ENCODE measurements at places on chromosomes 16 and 17. TPM values are rescaled to one million over a fixed set of nuclear protein-coding genes. Genes with fewer than 3 reads are reported as not detected.

The HID1 gene
- total RNA-seq, result 1.2 TPM

DNA sequence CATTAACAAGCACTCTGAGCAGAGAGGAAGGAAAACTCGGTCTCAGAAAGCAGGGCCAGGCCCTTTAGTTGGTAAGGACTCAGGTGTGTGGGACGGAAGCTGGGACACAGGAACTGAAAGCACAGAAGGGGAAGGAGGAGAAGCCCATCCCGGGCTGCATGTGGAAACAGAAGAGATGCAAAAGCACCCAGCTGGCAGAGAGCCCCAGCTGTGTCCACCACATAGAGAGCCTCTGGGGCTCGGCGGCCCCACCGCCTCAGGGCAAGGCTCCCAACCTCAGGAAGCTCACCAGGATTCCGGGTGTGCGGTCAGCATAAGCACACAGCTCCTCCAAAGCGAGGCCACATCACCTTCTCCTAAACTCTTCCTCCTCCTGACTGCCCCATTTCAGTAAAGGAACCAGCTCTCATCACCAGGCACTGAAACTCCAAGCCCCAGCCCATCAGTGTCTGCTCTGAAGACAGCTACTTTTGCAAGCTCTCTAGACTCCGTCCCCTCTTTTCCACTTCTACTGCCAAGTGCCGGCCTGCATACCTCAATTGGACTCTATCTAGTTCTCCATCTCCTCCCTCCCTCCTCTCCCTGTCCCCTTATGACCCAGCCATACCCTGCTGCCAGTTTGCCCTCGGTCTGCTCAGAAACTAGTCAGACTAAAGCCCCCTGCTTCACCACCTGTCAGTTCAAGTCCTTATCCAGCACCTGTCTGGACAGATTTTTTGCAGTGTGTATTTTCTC is 6.0 kb downstream of the ST3GAL2 start:
- DNase-seq, result peak; percentile 9

GRCh38 chr16:67006930-67007658 is 18.7 kb downstream of the CES4A start:
- DNase-seq, result no peak

DNA sequence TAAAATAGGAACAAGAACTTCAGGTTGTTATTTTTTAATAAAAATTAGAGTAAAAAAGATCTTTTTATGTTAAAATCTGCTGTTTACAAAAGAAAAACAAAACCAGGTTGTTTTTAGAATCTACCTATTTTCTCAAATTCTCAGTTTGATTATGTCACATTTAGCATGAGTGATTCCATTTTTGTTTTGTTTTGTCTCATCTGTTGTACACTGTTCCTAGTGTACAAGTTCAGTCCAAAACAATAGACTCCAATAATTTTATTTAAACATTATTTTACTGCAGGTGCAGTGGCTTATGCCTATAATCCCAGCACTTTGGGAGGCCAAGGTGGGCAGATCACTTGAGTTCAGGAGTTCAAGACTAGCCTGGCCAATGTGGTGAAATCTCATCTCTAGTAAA is 2142.7 kb downstream of the TP53TG3F start:
- DNase-seq, result no peak

DNA sequence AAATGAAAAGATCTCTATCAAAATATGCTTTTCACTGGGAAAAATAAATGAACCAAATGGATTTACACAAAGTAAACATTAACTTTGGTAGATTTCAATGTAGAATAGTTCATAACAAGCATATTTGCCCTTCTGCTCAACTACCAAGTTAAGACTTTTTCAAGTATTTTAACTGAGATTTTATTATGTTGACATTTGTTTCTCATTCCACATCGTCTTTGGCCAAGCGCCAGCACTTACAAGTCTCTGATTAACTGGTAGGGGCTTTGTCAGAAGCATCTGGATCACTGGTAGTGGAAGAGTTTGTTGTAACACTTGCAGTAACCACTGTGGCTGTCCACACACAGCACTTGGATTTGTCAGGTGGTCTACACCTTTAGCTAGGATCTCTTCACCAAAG is 22.9 kb downstream of the SLFN12L start:
- no peak for DNase-seq

- no peak for DNase-seq
These were observed 95.2 kb upstream of the SMIM36 start for GRCh38 chr17:55606488-55606815.

GRCh38 chr17:76091526-76092286 is 11.9 kb downstream of the EXOC7 start:
- DNase-seq, result no peak

The TEKT1 gene
- total RNA-seq, result not detected

DNA sequence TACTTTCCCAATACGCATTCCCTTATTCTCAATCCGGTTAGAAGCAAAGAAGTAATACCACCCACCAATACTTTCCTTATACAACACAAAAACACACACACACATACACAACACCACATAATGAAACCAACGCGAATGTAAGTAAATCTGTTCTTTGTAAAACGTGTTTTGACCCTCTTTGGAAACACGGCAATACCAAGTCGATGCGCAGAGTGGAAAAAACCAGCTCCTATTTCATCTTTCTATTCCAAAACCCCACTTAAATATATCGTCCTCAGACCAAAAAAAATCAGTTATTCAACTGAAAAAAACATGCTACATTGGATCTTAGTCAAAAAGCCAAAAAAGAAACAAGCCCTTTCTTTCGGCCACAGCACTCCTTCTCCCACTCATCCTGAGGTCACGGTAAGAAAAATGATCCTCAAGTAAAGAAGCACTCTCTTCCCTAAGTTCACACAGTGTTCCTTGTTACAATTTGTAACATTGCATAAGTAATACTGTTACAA is 31.0 kb upstream of the ARL4D start:
- DNase-seq, result no peak

GRCh38 chr17:8837563-8838075 is 29.9 kb downstream of the PIK3R6 start:
- no peak for DNase-seq

The ZNF597 gene
- total RNA-seq, result 0.36 TPM

- DNase-seq, result no peak
These were observed 89.5 kb downstream of the WSCD1 start for GRCh38 chr17:6159541-6160231.

Data from K562 (cell line).